ENCODE measurements at places on chromosomes 2 and 18.
A peak's percentile ranks its signal among the peaks of the same experiment; 100 is the strongest.

DNA sequence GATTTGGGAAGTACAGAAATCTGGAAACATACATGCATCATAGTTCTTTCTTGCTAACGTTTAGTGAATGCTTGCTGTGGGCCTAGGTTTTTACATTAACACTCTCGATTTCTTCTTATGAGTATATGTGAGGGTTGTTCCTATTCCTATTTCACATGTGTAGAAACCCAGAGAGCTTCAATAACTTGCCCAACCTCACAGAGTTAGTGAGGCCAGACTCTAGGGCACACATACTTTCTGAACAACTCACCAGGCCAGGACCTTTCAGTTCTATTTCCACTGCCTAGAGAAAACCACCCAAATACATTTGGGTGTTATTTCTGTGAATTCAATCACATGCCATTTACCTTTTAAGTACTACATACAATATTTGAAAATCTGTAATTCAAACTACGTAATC, 8.2 kb upstream of the KCTD1 start:
- DNase-seq = no peak

DNA sequence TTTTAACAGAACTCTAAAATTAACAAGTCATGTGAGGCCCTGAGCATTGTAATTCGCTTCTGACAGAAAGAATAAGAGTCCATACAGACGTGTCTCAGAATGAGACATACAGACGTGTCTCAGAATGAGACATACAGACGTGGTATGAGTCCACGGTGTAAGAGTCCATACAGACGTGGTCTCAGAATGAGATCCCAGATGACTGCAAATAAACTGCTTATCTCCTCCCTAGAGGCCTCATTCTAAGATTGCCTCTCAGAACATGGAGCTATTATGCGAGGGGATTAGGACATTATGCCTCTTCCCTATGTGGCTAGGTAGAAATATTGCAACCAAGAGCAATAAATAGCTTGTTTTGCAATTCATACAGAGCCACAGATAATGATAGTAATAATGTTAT, 63.9 kb downstream of the NEB start:
- DNase-seq = no peak

GRCh38 chr2:44444881-44445280, 83.1 kb downstream of the CAMKMT start:
- DNase-seq = no peak

GRCh38 chr18:63158676-63159291, 160.8 kb downstream of the BCL2 start:
- DNase-seq = no peak

DNA sequence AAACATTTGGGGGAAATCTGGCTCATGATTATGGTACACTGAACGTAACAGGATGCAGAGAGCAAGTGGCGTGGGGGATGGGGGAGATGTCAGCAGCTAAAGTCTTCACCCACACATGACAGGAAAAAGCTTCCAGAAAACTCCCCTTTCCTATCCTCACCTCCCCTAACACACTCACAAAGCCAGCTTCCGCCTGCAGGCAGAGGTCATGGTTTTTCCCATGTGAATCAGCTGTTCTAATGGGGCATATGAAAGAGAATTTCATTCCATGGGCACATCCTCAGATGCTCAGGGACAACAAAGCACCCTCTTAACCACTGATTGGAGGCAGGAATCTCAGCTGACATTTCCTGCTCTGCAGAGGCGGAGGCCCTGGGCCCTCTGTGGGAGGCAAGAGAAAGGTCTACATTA, 129.1 kb downstream of the TSN start:
- no peak for DNase-seq

GRCh38 chr2:216108310-216108966, 710 bp upstream of the XRCC5 start:
- DNase-seq = no peak

GRCh38 chr2:163191372-163191771, 352.8 kb upstream of the KCNH7 start:
- peak; percentile 2 for DNase-seq

GRCh38 chr2:183035954-183036669, 2.1 kb downstream of the NCKAP1 start:
- DNase-seq = peak; percentile 33

- no peak for DNase-seq
Measured at GRCh38 chr2:61419570-61419969, 51.3 kb downstream of the USP34 start.

DNA sequence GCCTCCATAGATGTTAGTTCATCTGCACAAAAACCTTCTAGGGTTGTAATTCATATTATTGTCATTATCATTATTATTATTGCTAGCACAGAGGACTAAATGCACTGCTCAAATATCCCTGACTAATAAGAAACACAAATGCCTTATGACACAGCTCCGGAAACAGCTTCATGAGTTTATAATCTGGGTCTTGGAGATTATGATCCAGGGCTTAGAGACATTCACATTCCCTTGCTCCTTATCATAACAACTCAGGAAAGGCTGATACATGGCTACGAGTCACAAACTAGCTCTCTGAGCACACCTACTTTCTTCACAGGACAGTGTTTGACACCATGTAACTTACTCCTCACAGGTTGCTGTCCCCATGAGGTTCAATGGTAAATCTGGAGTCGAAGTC, 102.2 kb upstream of the TTC39C start:
- no peak for DNase-seq
